Femur (tissue), 1 donor: ENCODE measurements at places on chromosomes 6 and 20.

- DNase-seq: no peak
Observed at GRCh38 chr6:57342148-57342669, 24.8 kb downstream of the PRIM2 start.

DNA sequence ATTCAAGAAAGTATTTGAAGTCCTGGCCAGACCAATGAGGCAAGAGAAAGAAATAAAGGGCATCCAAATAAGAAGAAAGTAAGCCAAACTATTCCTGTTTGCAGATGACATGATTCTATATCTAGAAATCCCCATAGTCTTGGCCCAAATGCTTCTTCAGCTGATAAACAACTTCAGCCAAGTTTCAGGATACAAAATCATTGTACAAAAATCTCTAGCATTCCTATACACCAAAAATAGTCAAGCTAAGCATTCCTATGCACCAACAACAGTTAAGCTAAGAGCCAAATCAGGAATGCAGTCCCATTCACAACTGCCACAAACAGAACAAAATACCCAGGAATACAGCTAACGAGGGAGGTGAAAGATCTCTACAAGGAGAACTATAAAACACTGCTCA, 60.1 kb upstream of the PHIP start:
- no peak for DNase-seq

DNA sequence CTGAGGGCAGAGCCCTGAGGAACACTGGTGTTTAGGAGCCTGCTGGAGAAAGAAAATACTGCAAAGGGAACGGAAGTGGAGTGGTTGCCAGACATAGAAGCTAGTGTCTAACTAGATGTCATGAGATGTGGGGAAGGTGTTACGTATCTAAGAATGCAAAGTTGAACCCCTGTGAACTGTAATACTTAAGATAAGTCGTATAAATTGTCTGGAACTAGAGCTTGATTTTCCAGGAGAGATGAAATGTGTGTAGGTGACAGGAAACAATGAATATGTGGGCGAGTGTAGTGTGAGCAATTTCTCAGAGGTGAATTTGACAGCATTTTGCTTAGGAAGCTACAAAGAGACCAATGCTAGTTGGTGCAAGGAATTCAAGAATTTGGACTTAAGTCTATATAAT, 27.9 kb downstream of the ESR1 start:
- DNase-seq: no peak

DNA sequence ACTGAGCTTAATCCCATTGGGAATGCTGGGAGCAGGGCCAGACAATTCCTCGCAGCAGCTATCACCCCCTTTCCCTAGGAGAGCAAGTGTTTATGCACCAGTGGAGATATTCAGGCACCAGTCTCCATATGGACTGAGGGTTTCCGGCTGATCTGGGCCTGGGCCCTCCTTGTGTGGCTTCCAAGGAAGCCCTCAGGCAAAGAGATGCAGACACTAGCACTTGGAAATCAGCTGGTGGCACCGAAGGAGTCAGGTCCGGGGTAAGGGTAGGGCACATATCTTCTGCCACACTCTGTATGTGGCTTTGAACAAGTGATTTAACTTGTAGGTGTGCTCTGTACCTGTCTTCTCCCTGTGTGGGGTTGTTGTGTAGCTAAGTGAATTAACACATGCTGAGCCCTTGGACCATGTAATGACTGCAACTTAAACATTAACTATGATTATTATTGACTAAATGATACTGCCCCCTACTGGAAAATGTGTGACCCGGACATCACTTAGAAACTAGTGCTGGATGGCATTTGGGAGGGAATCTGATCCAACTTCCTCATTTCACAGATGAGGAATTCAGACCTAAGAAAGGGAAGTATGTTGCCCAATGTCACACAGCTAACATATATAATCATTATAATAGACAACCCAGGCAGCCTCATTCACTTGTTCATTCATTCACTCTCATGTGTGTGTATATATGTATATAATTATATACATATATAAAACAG, 19.3 kb upstream of the WFDC2 start:
- no peak for DNase-seq

GRCh38 chr6:44650947-44651346, 263.4 kb downstream of the CDC5L start:
- no peak for DNase-seq

DNA sequence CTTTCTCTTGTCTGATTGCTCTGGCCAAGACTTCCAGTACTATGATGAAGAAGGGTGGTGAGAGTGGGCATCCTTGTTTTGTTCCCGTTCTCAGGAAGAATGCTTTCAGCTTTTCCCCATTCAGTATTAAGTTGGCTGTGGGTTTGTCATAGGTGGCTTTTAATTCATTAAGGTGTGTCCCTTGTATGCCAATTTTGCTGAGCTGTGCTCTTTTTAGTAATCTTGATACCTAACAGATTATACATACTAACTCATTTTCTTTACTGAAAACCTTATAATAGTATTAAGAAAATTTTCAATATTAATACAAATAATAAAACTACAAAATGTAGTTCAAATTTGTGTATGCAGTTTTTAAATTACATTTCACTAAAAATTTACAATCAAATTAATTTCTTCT, 379.6 kb upstream of the PLCB4 start:
- DNase-seq: no peak

DNA sequence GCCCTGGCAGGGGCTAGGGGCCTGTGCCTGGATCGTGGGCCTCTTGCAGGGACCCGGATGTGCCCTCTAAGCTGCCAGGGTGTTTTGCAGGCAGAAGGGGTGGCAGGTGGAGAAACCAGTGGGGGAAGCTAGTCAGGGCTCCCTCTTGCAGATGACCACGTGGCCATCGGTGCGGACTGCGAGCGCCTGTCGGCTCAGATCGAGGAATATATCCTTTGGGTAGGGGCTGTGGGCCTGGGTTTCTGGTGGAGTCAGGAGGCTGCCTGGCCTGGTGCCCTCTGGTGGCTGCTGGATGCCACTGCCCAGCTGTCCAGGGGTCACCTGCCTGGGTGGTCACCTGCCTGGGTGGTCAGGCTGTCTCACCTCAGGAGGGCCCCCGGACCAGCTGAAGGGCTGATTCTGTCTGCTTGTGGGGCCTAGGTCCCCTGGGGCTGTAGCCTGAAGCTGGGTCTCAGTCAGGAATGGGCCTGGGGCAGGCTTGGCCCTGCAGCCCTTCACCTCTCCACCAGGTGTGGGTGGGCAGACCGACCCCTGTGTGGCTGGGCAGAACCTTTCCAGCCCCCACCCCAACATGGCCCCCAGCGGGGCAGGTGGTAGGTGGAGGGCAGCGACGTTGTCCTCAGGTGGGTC, 6.7 kb downstream of the TCEA2 start:
- no peak for DNase-seq

- no peak for DNase-seq
Observed at GRCh38 chr6:33198159-33198852, 2.2 kb downstream of the RXRB start.

DNA sequence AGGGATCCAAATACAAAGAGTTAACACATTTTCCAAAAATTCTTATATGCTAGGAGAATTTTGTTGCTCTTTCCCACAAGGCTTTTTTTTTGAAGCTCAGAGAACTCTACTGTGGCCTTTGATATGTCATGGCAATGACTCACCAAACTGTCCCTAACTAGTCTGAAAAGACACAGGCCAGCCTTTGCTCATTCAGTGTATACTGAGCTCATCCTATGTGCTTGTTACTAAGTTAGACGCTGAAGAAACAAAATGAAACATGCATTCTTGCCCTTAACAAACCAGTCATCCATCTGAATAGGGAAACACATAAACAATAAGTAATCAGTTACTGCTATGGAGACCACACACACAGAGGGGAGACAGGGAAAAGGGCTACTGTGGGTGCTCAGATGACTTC, 291.8 kb downstream of the FOXC1 start:
- DNase-seq: no peak

- DNase-seq: no peak
Observed at GRCh38 chr6:137919837-137920730, 53.0 kb downstream of the TNFAIP3 start.

- no peak for DNase-seq
Observed at GRCh38 chr20:15958142-15958541, 615.1 kb downstream of the KIF16B start.
